Astrocyte of the hippocampus (primary cell): ENCODE measurements at places on chromosomes 7 and 10.

- DNase-seq: no peak
These were observed 14.4 kb downstream of the PLAC9 start for GRCh38 chr10:80146918-80147317.

GRCh38 chr10:71746344-71747037 lies 26.8 kb downstream of the VSIR start:
- DNase-seq: no peak

- no peak for DNase-seq
These were observed 552.5 kb upstream of the MBL2 start for GRCh38 chr10:53325066-53325465.

DNA sequence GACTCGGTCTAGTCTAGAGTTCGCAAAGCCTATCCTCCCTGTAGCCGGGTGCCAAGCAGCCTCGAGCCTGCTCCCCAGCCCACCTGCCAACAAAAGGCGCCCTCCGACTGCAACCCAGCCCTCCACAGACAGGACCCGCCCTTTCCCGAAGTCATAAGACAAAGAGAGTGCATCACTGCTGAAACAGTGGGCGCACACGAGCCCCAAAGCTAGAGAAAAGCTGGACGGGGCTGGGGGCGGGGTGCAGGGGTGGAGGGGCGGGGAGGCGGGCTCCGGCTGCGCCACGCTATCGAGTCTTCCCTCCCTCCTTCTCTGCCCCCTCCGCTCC lies 622 bp upstream of the COL1A2 start:
- DNase-seq: no peak

GRCh38 chr10:61215246-61215645 lies 237.9 kb downstream of the TMEM26 start:
- DNase-seq: peak; percentile 32

GRCh38 chr10:24894309-24894708 lies 58.1 kb downstream of the PRTFDC1 start:
- DNase-seq: peak; percentile 83

DNA sequence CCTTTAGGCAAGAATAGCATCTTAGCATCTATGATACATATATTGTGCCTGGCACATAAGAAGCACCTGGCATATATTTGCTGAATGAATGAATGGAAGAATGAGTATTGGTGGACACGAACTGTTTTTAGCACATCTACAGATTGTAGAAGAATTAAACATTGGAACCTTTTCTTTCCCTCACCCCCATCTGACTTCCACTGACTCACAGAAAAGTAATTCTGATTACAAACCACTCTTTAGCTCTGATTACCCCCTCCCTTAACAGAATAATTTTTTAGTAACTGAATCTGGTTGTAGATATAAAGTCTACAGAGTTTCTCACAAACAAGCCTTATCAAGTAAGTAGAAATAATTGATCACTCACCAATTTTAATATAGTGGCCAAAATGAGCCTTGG lies 31.9 kb downstream of the SLC26A4 start:
- peak; percentile 57 for DNase-seq

DNA sequence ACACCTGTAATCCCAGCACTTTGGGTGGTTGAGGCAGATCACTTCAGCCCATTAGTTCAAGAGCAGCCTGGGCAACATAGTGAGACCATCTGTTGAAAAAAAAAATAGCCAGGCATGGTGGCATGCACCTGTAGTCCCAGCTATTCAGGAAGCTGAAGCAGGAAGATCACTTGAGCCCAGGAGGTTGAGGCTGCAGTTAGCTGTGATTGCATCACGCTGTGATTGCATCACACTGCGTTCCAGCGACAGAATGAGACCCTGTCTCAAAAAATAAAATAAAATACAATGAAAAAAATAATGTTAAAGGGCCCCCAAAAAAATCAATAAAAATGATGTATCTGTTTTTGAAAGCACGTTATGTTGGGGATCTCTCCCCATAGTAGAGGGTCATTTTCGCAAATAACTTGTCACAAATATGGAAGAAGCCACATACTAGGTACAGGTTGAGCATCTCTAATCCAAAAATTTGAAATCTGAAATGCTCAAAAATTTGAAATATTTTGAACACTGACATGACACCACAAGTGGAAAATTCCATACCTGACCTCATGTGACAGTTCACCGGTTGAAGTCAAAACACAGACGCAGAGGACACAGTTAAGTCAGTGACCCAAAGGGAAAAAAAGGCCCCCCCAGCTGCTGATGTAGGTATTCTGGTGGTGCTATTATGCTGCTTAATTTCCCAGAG lies 9.5 kb downstream of the CISD1 start:
- no peak for DNase-seq

GRCh38 chr7:78673272-78673671 lies 780.2 kb downstream of the MAGI2 start:
- DNase-seq: no peak

- no peak for DNase-seq
These were observed 8.4 kb downstream of the GNAI1 start for GRCh38 chr7:80142853-80143580.

DNA sequence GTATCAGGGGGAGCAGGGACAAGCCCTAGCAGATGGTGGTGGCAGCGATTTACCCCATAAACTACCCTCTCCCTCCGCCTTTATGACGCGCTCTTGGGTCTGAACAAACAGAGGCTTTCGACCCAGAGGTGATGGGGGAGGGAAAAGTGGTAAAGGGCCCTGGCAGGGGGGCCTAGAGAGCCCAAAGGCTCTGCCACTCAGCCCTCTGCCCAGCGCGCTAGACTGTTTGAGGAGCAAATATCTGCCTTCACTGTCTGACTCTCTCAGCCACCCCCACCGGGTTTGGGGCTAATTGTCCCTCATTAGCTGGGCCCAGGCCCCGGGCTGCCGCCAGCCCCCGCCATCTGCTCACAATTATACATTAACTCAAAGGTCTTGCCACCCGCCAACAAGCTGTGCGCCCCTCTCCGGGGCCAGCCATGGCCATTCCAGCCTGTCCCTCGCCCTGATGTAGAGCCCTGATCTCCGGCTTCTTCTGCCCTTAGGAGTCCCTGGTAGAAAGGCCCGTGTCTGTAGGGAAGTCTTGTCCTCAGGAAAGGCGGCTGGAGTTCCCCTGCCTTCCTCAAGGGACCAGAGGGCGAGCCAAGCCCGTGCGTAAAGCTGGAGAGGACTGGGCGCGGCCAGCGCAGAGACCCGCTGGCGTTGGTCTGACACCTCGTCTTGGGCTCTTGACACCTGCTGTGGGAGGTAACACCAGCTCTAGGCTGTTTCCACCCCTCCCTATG lies 1.9 kb upstream of the PAX4 start:
- DNase-seq: peak; percentile 29

GRCh38 chr10:6917125-6917524 lies 337.0 kb upstream of the PRKCQ start:
- DNase-seq: no peak

GRCh38 chr10:14727465-14727864 lies 47.2 kb downstream of the FAM107B start:
- no peak for DNase-seq

DNA sequence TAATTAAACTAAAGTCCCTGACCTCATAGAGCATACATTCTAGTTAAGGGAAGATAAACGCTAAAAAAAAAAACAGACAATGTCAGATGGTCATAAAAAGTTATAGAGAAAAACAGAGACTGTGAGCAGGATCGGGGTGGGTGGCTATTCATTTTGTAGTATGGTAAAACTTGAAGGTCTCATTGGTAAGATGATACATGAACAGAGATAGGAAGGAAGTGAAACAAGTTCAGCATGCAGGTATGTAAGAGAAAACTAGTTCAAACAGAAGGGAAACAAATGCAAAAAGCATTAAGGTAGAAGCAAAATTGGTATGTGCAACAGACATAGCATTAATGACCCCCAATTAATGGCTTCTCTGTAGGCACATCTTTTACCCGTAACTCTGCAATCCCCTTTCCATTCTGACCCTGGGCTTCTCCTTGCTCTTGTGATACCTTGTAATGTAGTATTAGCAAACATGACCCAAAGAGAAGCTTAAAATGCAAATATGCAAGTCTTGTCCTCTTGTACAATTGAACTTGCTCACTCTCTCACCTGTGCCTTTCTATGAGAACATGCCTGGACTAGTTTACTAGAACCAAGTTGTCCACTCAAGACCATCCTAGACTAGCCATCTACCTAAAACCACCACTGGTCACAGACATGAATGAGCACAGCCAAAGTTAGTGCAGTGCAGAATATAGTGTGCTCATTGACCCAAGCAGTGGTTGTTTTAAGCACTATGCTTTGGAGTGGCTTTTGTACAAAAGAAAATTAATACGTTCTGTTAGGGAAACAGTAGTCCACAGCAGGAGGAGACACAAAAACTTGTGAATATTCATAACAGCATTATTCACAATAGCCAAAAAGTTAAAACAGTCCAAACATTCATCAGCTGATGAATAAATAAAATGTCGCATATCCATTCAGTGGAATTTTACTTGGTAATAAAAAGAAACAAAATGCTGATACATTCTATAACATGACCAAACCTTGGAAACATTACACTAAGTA lies 57.0 kb downstream of the BRAF start:
- peak; percentile 3 for DNase-seq

GRCh38 chr10:121753726-121754476 lies 155.7 kb upstream of the FGFR2 start:
- peak; percentile 44 for DNase-seq

DNA sequence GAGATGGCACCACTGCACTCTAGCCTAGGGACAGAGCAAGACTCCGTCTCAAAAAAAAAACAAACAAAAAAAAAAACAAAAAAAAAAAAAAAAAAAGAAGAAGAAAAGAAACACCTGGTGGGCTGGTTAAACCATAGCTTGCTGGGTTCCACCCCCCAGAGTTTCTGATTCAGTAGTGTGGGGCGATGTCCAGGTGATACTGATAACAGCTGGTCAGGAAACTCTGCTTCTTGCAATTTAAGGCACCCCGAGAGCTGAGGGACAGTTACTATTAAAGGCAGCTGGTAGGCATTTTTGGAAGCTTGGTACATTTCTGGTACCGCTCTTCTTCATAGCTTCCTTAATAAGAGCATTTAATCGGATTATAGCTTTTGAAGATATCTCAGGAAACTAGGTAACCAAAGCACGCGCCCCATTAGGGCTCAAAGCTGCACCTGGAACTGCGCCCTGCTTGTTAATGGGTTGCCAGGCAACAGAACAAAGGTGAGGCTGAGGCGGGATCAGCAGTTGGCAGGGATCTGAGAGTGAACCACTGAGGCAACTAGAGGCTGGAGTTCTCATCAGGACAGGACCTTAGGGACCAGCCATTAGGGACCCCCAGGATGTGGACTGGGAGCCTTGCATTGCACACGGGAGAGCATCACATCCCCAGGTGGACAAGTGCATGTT lies 6.5 kb upstream of the SDK1 start:
- DNase-seq: no peak

- DNase-seq: no peak
These were observed 894.1 kb upstream of the PHF14 start for GRCh38 chr7:10079572-10079971.

DNA sequence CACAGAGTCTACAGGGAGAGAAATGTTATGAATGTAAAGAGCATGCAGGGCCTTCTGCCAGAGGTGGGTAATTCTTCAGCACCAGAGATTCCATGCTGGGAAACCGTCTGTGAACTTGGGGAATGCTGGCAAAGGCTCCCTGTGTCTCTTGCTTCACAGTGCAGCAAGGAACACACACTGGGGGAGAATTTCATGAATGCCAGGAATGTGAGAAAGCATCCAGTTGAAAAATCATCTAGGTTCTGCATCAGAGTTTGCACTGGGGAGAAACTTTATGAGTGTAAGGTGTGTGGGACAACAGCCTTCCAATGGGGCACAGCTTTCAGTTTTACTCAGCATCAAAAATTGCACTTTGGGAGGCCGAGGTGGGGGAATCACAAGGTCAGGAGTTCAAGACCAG lies 224.3 kb upstream of the IGFBP3 start:
- peak; percentile 98 for DNase-seq

DNA sequence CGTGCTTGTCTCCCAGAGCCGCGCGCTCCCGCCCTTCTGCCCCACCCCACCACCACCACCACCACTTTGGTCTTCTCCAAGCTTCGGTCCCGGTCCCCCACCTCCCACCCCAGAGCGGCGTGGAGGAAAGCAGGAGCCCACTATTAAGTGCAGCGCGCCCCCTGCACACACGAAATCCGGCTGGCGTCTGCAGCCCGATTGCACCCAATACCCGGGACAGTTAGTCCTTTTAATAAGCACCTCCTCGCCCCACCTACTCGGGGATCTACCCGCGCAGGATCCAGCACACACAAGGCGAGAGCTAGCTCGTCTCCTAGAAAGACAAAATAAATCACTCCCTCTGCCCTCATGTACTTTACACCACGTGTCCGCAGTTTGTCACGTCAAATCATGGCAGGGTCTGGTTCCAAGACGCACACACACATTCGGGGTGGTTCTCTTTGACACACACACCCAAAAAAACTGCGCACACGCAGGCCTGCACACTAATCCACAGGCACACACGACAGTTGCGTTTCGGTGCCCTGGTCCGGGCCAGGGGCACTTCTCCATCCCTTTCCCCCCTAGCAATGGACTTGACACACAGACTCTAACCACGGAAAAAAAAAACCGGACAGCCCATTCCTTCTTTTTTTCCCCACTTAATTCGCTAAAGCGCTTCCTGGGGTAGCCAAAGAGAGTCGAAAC lies 1.6 kb downstream of the SFMBT2 start:
- DNase-seq: peak; percentile 50

GRCh38 chr10:128866551-128866950 lies 600.5 kb upstream of the MGMT start:
- DNase-seq: no peak

- DNase-seq: no peak
These were observed 292.0 kb upstream of the AOAH start for GRCh38 chr7:37016064-37016878.

- peak; percentile 88 for DNase-seq
These were observed 77.2 kb downstream of the CH25H start for GRCh38 chr10:89129911-89130310.

DNA sequence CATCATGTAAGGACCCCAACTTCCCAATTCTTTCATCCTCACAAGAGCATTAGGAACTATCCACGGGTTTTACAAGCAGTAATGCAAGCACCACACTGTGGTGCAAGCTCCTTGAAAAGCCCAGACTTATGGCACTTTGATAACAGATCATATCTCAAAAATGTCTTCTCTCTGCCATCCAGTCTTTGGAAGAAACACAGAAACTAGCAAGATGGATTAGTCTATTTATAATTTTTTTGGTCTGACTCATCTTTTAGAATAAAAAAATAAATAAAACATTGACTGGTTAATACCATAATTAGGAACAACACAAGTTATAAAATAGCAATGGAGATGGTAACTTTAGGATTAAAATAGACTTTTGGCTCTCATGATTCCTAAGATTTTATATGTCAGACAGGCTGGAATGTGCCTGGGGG lies 49.0 kb upstream of the CALD1 start:
- peak; percentile 12 for DNase-seq

DNA sequence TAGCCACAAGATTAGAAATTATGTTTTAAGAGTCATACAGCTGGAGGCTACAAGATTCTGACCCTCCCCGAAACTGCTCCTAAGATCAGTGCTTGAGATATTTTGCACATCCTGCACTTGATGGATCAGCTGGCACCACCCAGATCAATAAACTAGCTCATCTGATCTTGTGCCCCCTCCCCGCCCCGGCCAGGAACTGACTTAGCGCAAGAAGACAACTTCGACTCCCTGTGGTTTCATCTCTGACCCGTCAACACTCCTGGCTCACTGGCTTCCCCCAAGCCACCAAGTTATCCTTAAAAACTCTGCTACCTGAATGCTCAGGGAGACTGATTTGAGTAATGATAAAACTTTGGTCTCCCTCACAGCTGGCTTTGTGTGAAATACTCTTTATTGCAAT lies 73.5 kb upstream of the NPSR1 start:
- no peak for DNase-seq

GRCh38 chr7:87328281-87328680 lies 17.2 kb upstream of the CROT start:
- DNase-seq: peak; percentile 29
